Left hindlimb (tissue), 1 donor: ENCODE measurements at places on chromosomes 11 and 22.

GRCh38 chr11:73236854-73237253 is 18.8 kb downstream of the P2RY2 start:
- peak; percentile 10 for DNase-seq

- no peak for DNase-seq
Measured at GRCh38 chr11:553988-554340, 6.6 kb downstream of the LMNTD2 start.

DNA sequence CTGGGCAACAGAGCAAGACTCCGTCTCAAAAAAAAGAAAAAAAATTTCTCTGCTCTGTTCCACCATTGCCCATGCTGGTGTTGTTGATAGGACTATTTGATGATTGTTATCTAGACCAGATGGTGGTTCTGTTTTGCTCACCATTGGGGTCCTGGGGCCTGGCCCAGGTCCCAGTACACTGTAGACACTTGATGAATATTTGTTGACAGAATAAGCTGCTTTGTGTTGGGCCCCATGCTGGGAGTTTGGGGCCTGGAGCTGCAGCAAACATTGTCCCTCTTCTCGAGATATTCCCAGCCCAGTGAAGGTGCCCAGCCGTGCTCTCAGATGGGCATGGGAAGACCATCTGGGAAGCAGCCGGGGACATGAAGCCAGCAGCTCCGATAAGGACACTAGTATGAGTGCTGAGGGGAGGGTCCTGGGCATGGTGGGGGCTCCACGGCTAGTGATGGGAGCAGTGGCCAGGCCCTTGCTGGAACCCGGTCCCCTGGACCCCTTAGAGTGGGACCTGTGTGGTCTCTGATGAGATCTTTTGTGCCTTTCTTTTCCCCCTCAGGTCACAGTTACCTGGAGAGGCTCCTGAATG is 13.6 kb downstream of the INCENP start:
- peak; percentile 15 for DNase-seq

GRCh38 chr11:1150769-1151365 is 6.9 kb upstream of the MUC5AC start:
- no peak for DNase-seq

DNA sequence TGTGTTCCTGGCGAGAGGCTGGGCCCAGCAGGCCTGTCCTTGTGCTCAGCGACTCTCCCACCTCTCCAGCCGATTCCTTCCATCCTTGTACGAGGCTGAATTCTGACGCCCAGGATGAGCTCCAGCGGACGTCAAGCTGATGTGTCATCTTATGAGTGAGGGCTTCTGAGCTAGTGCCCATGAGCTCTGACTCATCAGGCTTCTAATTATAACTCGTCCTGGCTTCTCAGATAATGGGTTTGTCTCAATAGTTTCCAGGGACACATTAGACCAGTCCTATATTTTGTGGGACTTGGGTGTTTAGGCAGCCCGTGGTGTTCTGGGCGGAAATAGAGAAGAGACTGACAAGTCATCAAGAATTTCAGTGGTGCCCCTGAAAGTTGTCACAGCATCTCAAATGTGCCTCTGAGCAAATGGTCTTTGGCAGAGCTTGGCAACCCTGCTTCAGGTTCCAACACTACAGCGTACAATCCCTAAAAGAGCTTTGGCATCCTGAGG is 108.2 kb upstream of the CD44 start:
- DNase-seq, result peak; percentile 55

GRCh38 chr22:46721501-46722085 is 16.5 kb downstream of the CERK start:
- DNase-seq, result peak; percentile 67

GRCh38 chr11:44285756-44286155 is 24.2 kb downstream of the ALX4 start:
- DNase-seq, result no peak
